ENCODE measurements at places on chromosomes 13 and 19.

GRCh38 chr19:48110350-48110966 lies at the start of gene PLA2G4C:
Gene PLA2G4C, minus strand, starts transcription at chr19:48110817. Its CDS starts 4,288 bp downstream, at chr19:48106529.
- DNase-seq, result peak; percentile 78

DNA sequence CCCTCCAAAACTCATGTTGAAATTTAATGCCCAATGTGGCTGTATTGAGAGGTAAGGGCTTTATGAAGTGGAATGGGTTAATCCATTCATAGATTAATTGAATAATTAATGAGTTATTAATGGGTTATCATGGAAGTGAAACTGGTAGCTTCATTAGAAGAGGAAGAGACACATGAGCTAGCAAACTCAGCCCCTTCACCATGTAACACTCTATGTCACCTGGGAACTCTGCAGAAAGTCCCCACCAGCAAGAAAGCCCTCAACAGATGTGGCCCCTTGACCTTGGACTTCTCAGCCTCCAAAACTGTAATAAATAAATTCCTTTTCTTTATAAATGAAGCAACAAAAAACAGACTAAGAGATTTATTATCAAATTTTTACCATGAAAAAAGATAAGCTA lies 223.5 kb downstream of the KLF12 start:
- DNase-seq, result no peak

DNA sequence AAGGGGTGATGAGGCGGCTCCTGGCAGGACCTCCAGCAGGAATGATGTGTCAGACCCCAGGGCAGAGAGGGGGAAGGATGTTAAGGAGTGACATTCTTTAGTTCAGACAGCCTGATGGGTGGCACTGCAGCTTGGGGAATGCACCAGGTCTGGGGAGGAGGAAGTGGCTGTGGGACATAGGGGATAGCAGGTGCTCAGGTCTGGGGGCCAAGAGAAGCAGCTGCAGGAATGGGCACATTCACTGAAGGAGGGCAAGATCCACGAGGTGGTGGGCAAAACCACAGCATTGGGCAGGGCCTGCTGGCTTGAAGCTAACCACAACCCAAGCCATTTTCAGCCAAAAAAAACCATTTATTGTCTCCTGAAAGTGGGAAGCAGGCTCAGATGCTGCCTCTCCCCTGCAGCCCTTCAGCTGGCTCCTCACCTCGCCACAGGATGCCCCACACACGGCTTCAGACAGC lies 26.5 kb downstream of the COMP start:
- no peak for DNase-seq

GRCh38 chr13:83881140-83881684 lies 1.1 kb downstream of the SLITRK1 start:
- no peak for DNase-seq

DNA sequence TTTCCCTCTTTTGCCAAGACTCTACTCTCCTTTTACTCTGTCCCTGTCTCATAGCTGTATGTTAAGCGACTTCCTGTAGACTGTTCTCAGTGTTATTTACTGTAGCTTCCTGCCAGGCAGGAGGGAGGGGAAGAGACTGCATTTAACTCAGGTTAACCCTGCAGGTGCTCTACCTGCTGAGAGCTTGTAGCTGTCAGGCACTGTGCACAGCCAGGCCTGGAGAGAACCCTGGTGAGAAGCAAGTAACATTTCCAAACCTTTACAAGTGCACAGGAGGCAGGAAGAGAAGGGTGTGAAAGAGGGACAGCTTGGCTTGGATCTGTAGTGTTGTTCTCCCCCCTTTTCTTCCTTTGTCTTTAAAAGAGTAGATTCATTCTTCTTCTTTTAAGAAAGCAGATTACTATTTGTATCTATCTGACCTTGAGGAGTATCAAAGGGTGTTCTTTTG lies 167.1 kb downstream of the LMO7 start:
- DNase-seq, result peak; percentile 1

Data from activated CD4-positive, alpha-beta T cell treated with anti-CD3 and anti-CD28 coated beads, Interleukin-2, amount 50 U/mL, for 1 hour (primary cell).